ENCODE measurements at places on chromosomes 1 and 21.

GRCh38 chr1:57353654-57354053, 70.2 kb downstream of the DAB1 start:
- no peak for DNase-seq

DNA sequence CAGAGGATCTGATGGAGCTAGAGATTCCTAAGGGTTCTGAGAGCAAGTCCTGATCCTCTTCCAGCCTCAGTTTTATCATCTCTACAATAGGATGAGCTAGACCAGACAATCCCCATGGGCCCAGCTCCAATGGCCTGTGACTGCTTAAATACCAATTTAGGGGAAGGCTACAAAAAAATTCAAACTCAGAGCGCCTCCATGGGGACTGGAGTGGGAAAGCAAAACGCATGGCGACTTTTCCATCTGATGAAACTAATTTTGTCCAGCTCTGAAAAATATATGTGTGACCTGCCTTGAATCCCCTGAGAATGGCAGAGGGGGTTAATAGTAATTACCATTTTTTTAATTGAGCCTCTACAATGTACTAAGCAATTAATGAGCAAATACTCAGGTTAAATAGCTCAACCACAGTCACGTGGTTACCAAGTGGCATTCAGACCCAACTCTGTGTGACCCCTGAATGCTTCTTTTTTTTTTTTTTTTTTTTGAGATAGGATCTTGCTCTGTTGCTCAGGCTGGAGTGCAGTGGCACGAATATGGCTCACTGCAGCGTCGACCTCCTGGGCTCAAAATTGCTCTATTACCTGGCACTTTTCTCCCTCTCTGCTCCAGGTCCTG, 8.4 kb downstream of the EXTL1 start:
- no peak for DNase-seq

- peak; percentile 23 for DNase-seq
Observed at GRCh38 chr1:176073524-176074157, 133.4 kb downstream of the COP1 start.

DNA sequence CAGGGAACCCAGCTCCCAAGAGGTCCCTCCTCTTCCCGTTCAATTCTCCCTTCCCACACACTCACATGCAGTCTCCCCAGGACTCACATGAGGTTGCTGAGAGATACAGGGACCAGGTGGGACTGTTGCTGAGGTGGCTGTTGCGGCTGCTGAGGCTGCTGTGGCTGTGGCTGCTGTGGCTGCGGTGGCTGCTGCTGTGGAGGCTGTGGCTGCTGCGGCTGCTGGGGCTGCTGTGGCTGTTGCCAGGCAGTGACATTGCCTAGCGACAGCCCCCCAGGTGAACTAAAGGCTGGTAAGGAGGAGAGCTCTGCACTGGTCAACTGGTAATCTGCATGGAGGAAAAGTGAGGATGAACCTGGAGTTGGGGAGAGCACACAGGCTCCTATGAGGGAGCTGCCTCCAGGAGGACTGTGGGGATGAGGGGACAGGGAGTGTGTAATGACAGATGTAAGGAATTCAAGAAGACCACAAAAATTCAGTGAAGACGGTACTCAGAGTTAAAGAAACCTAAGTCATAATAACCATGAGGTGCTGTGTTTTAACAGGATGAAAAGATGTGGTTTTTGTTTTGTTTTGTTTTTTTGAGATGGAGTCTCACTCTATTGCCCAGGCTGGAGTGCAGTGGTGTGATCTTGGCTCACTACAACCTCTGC, 31.8 kb downstream of the MEF2D start:
- no peak for DNase-seq

GRCh38 chr1:41236781-41237180, 5.3 kb downstream of the SCMH1 start:
- DNase-seq: no peak

DNA sequence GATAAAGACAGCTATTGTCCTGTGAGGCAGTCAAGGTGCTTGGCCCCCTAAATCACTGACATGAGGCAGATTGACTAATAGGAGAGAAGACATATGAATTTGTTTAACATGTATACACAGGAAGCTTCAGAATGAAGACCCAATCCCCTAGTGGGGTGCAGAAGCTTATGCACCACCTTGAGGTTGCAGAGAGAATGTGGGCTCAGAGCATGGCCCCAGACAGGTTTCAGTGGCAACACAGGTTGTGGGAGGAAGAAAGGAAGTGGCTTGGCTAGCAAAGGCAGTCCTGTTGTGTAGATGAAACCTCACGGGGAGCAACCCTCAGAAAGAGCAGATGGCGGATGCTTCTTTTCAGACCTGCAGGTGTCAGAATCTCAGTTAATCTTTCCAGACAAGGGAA, 37.0 kb upstream of the PARP1 start:
- no peak for DNase-seq

DNA sequence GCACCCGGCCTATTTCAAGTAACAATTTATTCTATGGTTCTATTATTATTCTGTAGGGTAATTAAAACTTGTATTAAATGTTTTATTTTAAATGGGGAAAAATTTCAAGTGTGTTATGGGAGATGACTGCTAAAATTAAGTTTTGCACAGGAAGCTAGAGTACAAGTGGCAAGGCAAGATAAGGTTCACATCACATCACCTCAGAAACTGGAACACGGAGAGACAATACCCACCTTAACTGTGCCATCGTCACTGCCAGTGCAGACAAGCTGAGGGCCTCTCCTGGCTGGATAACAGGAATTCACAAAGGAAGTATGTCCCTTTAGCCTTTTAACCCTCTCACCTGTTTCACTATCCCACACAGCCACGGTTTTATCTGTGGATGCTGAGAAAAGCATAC, 7.6 kb downstream of the SNRNP40 start:
- no peak for DNase-seq

DNA sequence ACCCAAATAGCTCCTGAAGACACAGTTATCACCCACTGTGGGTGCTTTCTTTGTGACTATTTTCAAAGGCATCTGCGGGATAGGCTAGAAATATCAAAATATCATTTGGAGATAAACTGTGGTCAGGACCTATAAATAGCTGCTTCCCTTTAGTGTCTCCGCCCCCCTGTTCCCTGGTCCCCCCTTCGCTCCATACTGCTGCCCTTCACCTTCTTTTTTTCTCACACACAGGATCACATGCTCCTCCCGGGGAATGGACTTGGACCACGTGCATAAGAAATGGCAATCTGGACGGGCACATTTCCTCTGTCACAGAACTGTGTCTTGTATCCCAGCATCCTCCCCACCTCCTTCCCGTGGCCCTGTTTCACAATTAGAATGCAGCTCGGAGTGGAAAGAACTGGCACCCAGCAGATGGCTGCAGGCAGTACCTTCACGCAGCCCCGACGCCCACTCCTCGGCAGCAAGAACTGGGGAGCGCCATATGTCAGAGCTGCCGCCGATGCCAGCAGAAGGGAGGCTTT, 68.8 kb upstream of the SSX2IP start:
- DNase-seq: no peak

- no peak for DNase-seq
Observed at GRCh38 chr1:106768501-106768900, 288.0 kb upstream of the PRMT6 start.

DNA sequence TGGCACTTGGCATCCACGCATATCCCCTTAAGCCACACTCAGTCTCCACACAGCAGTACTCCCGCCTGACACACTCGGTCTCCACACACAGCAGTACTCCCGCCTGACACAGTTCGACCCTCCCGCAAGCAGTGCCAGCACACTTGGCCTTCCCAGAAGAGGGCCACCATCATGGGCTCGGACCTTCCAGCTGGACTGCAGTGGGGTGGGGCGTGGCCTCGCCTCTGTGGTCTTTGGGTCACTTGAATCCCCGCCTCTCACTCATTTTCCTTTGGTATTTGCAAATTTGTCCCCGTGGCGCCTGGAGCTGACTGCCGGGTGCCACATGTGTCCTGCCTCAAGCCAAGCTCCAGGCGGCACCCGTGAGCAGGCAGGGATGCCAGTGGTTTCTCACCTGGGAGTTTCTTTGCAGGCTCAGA, 63.7 kb downstream of the FAAP20 start:
- no peak for DNase-seq

DNA sequence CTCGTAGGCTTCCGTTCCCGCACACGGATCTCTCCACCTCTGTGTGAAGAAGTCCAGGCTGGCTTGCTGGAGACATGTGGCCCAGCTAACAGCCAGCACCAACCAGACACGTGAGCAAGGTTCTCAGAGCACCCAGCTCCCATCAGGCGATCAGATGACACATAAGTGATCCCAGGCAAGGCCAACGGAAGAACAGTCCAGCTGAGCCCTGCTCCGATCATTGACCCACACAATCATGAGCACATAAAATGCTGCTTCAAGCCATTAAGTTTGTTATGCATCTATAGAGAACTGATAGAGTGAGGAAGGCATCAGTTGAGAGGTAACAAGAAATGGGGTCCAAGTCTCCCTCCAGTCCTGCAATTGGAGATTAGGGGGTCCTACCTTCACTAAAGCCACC, 15.4 kb downstream of the C1orf198 start:
- no peak for DNase-seq

GRCh38 chr1:3219005-3219790, 150.2 kb downstream of the PRDM16 start:
- DNase-seq: peak; percentile 94

DNA sequence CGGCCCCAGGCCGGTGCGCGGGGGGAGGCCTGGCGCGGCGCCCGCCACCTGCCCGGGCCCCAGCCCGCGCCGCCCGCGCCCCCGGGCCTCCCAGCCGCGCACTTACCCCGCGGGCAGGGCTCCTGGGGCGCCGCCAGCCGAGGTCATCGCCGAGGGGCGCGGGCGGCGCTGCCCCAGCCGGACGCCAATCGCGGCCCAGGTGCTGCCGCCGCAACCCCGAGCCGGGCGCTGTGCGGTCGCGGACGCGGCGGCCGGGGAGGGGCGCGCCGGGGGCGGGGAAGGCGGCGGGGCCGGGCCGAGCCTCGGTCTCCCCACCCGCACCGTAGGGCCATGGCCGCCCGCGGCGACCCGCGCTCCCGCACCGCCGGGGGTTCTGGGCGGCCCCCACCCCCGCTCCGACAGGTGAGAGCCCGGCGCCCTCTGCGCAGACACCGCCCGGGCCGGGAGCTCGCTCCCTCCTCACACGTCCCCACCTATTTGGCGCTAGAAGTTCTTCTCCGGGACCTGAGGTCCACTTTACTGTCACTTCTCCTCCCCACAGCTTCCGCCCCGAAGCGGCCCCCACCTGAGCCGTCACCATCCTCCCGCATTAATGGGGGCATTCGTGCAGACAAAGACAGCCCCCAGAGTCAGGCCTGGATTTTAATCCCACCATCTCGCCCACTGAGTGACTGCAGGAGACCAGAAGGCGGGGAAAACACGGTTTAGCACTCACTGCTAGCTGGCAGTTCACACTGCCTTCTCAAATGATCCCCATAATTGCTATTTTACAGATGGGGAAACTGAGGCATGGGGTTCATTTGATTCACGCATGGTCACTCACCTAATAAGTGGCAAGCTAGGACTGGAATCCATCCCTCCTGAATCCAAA, at the start of gene TTC39A:
Gene TTC39A, minus strand, starts transcription at position 232 of the 871 bp plus-strand sequence. Its CDS starts 85 bp downstream, at position 147.
- peak; percentile 44 for DNase-seq

DNA sequence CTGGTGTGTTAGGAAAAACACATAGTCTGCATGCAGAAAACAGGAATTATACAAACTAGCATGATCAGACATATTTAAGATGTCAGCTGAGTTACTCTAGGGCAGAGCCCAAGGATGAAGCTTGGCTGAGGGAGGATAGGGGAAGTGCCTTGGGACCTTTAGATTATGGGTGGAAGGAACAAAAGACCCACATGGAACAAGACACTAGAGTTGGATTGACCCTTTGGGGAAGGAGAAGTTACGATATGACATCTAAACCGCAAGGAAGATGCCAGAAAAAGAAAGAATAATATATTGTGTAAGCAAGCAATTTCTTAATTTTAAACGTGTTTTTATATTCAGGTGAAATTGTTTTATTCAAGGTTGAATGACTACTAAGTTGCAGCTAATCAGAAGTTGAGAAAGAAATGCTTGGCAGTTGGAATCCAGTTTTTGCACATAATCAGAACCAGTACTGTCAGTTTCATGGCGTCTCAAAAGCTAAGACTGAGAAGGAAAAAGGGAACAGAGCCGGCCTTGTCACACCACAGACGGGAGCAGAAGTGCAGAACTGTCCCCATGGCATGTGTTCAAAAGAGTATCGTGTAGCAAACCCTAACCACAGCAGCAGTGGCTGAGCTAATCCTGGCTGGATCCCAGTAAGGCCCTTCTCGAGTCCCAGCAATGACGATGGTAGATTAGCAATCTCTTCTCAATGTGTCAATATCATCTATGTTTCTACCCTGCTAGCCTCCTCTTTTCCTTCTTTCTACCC, 31.2 kb upstream of the IFNAR2 start:
- no peak for DNase-seq

- no peak for DNase-seq
Observed at GRCh38 chr1:55894521-55894920, 679.4 kb upstream of the USP24 start.

- no peak for DNase-seq
Observed at GRCh38 chr1:22607154-22607553, 29.3 kb upstream of the C1QA start.

DNA sequence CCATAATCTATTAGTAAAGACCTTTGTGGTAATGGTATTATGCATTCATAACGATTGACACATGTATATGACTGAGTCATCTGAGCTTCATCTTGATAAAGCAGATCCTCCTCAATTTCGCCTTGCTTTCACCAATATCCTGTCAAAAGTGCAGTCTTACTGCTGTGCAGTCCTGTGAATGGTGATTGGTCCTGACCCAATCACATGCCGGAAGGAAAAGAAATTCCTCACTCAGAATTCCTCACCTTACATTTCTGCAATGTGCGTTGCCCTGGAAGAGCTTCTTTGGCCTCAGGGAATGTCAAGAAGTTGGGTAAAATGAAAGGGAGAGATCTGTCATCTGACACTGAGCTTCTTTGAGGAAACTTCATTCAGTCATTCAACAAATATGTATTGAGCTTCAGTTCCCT, 121.0 kb upstream of the TSPAN2 start:
- DNase-seq: no peak

DNA sequence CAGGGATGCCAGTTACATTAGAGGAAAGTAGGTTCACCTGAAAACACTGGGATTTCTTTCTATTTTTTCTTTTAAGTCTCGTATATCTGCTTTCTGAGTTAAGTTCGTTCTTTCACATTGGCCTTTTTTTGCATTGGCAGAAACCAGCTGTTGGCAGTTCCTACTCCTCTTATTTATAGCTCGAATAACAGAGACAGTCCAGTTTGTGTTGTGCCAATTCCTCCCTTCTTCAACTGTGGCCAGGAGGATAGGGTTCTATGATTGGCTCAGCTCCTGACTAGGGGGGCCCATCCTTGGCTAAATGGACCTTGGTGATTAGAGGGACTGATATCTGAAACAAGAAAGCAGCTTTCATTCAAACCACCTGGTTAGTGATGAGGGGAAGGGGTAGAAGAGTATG, 115.8 kb downstream of the RPS6KC1 start:
- no peak for DNase-seq

GRCh38 chr1:27773826-27774445, 917 bp downstream of the STX12 start:
- no peak for DNase-seq

GRCh38 chr1:211641942-211642341, 33.5 kb downstream of the NEK2 start:
- no peak for DNase-seq

Measured in HuH-7 (cell line).